Sigmoid colon (tissue), 7 donors: ENCODE measurements at places on chromosomes 16 and 17.

- no peak for DNase-seq
Observed at GRCh38 chr16:75023009-75023408, 24.2 kb downstream of the ZNRF1 start.

DNA sequence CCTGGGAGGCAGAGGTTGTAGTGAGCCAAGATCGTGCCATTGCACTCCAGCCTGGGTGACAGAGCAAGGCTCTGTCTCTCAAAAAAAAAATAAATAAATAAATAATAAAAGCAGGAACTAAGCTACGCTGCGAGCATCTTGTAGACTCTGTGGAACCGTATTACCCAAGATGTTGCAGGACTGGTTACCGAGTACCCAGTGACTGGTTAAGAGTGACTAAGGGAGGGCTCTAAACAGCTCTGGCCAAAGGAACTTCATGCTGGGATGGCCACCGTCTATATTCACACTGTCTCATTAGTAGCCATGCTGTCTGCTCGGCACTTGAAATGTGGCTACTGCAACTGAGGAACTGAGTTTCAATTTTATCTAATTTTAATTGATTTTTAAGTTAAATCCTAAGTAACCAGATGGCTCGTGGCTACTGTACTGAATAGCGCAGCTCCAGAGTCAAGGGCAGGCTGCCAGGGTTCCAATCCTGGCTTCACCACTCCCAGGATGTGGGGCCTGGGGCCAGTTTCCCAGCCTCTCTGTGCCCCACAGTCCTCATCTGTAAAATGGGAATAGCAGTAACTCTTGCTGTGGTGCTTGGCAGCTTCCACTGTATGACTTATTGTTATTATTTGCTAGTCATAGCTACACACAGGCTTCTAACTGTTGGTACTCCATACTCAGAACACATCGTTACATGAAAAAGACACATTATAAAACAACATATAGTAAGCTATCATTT is 3.0 kb downstream of the NTAN1 start:
- DNase-seq: no peak

- no peak for DNase-seq
Observed at GRCh38 chr17:45164734-45165269, 3.1 kb downstream of the HEXIM2 start.

DNA sequence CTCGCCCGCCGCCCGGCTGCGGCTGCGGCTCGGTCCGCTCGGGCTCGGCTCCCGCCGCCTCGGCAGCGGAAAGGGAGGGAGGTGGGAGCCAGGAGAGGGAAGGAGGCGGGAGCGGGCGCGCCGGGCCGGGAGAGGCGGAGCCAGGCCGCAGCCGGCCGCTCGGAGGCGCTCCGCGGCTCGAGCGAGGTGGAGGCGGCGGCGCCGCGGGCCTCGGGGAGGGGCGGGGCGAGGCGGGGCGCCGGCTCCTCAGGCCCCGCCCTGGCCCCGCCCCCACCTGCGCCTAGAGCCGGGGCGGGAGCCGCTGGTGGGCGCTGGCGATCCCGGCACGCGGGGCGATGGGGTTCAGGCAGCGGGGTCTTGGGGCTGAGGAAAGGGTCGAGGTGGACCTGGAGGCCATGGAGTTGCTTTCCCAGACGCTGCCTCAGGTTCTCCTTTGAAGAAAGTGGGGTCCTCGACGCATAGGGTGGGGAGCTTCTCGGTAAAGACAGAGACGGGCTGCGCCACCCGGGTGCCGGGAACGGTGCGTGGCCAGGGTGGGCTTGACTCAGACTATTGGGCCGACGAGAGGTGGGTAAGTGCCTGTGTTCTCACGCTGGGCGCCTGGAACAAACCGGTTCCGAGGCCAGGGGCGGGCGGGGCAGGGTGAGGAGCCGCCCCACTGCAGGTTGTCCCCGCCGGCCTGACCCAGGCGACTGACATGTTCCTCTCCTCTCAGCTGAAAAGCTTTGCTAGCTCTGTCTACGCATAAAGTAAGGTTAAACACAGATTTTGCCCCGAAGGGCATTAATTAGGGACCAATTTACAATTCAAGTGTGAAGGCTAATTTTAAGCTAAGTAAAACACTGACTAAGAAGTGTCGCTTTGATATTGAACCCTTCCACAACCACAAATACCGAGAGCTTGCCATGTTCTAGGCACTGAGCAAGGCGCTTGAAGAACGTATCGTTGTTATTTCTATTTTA is at the start of gene CMTM4:
CMTM4 (minus strand) TSS at position 75 of the 962 bp plus-strand sequence. CDS start 218 bp downstream, outside the sequence.
- DNase-seq: peak; percentile 93

DNA sequence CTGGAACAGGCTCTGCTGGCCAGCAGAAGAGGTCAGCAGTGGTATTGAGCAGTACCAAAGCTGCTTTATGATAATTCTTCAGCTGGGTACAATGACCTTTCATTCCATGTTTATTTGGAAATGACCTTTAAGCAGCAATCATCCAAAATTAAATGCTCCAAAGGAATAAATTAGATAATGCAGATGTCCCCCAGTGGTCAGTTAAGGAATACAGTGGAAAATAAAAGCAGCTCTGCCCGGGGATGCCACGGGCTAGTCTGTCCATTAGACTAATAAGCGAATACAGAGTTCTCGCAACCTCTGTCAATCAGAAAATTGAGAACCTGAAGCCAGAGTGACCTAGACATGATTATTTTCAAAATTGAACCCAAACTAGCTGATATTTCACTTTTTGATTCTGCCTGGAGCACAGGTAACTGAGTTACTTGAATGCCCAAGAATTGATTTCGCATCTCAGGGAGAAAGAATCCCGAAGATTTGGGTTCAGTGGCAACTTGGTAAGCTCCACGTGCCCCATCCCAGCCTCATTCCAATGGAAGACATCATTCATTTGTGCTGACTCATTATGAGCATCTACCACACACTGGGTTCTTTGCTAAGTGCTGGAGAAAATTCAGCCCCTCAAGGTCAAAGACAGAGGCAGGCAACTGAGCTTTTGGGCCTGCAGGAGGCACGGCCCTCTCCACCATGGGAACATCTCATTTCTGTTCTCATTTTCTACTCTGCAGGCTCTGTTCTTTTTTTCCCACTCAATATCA is 34.4 kb upstream of the SLC39A11 start:
- no peak for DNase-seq

DNA sequence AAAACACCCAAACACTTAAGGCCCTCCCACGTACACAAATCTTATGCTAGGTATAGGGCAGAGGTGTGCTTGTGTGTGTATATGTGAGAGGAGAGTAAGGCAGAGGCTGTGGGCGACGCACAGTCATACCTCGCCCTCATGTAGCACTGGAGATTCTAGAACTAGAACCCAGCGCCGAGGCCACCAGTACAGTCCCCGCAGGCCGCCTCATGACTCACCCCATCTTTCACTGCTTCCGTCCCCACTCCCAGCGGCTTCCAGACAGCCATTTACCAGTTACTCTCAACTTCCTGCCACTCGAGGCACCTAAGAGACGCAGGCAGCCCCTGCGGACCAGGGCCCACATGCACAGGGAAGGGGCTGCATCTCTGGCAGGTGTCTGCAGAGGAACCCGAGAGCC is 23.2 kb upstream of the CYTH1 start:
- DNase-seq: no peak

DNA sequence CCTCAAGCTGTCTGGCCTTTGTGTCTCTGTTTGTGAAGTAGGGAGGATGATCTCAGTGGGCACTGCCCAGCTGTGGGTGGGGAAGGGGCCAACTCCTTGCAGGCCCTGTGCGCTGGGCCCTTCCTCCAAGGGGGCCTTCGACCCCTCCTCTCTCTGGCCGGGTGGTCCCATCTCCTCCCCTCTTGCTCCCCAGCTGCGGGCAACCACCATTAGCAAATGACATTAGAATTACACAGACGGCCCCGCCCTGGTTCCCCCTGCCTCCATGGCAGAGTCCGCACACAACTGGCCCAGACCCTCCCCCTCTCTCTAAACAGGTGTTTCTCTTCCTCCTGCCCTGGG is 2.5 kb upstream of the SLC6A4 start:
- DNase-seq: no peak

- DNase-seq: no peak
Observed at GRCh38 chr17:4691686-4692085, 12.3 kb downstream of the PELP1 start.

DNA sequence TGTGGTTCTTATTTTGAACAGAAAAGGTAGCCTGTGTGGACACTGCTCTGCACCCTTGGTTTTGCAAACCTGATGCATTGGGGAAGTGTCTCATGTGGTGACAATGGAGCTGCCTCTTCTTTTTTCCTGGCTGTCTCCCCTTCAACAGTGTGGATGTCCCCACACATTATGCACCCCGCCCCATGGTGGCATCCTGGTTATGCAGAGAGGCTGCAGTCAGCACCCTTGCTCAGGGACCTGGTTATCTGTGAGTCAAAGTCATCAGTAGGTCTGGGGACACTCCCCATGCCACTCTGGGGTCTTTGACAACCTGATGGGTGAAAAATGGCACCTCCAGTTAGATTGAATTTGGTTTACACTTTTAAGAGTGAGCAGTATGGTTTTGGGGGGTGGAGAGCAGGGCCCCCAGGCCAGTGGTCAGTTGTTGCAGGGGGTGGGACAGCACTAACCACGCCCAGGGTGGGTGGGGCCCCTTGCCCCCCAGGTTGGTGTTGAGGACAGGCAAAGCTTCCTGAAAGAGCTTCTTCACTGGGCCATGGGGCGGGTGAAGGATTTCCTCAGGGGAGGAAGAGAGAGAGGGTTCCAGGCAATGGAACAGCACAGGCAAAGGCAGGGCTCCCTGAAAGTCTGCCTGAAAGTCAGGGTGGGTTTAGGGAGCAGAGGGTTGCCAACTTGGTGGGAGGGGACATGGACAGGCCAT is 24.6 kb upstream of the KCNJ12 start:
- DNase-seq: peak; percentile 44

- no peak for DNase-seq
Observed at GRCh38 chr16:56610609-56611111, 2.3 kb downstream of the MT2A start.

- DNase-seq: no peak
Observed at GRCh38 chr17:64153565-64154312, 23.8 kb upstream of the ERN1 start.

- DNase-seq: no peak
Observed at GRCh38 chr16:68299571-68300453, 10.9 kb downstream of the SLC7A6OS start.

- no peak for DNase-seq
Observed at GRCh38 chr17:49690256-49690655, 12.4 kb upstream of the SPOP start.

- DNase-seq: peak; percentile 62
Observed at GRCh38 chr17:245611-246010, 64.2 kb upstream of the DOC2B start.

DNA sequence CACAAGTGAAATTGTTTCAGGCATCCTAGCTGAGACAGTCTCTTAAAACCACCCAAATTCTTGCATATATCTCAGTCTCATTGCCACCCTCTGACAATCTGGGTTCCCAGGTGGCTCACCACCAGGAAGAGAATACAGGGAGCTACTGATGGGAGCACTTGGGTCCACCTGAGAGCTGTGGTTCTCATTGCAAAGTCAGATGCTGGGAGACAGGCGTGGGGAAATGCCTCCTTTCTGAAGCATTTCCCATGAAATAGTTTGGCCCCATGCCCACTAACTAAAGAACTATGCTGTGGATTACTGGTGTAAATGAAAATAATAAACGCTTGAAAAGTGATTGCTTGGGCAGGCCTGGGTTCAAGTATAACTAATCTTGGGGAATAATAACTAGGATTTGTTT is 70.3 kb downstream of the CMC2 start:
- no peak for DNase-seq

DNA sequence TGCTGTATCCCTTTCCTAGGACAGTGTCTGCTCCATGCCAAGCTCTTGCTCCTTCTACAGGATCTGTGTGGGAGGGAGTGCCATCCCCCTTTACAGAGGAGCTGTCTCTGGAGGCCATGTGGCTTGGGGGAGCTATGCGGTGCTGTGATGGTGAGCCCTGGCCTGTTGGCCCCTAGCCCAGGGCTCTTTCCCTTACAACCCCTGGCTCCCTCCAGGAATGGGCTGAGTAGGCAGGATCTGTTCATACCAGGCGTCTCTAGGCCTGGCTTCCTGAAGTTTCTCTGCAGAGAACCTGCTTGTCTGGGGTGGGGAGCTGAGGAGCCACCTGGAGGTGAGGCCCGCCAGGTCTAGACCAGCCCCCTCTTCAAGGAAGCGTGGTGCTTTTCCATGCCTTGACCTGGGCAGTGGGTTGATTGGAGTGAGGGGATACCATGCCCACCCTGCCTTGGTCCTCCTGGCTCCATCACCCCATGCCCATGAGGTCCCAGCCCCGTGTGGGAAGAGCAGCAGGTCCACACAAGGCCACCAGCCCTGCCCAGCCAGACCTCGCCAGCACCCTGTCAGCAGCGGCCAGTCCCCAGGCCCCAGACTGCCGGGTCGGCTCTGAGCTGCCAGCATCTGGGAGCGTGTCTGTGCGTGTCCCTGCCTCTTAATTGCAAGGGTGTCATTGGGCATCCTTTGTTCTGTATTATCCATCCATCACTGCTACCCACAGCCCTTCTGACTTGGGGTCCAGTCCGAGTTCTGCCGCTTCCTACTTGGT is 14.7 kb downstream of the LLGL2 start:
- DNase-seq: no peak
